ENCODE measurements at places on chromosomes 16 and 17. TPM values are rescaled to one million over a fixed set of nuclear protein-coding genes. Genes with fewer than 3 reads are reported as not detected.

MLLT6 gene
- total RNA-seq = 25.0 TPM

- DNase-seq = no peak
These were observed 39.0 kb downstream of the ADCY9 start for GRCh38 chr16:4077174-4077649.

IKZF3 gene
- not detected for total RNA-seq

- no peak for DNase-seq
These were observed 419.6 kb downstream of the NPIPA7 start for GRCh38 chr16:16798504-16798903.

- DNase-seq = no peak
These were observed 4.7 kb upstream of the GRIN2C start for GRCh38 chr17:74864297-74864865.

DNA sequence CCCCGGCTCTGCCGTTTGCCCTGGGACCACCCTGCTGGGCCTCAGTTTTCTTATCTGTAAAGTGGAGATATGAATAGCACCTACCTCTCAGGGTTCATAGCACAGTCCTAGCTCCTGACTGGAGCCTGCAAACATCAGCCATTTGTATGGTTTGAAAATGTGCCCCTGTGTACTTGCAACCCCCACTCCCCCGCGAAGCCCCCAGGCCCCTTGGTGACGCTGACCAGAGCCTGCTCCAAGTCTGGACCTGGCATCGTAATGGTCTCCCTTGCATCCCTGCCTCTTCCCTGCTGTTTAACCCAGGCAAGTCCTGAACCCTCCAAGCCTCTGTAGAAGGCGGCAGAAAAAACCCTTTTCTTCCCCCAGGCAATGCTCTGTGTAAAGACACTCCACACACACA is 128.0 kb downstream of the IRF8 start:
- no peak for DNase-seq

GRCh38 chr17:31559584-31560501 is 168.4 kb downstream of the RAB11FIP4 start:
- no peak for DNase-seq

GRCh38 chr16:8644211-8645140 is 23.0 kb downstream of the METTL22 start:
- no peak for DNase-seq

DNA sequence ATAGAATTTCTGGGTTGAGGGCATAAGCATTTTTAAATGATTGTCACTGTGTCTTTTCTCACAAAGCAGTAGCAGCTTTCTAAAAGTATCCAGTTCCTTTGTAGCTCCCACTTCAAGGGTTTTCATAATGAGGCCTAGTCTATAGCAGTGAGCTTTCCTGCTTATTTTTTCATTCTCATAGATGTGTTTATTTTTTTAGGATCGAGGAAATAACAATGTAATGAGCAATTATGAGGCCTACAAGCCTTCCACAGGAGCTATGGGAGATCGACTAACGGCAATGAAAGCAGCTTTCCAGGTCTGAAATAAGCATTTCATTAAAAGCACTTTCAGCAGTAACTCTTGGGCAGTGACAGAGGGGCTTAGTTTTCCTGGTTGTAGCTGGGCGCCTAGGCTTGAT is 10.6 kb upstream of the PSMC5 start:
- DNase-seq = no peak

UTS2R gene
- not detected for total RNA-seq

DNA sequence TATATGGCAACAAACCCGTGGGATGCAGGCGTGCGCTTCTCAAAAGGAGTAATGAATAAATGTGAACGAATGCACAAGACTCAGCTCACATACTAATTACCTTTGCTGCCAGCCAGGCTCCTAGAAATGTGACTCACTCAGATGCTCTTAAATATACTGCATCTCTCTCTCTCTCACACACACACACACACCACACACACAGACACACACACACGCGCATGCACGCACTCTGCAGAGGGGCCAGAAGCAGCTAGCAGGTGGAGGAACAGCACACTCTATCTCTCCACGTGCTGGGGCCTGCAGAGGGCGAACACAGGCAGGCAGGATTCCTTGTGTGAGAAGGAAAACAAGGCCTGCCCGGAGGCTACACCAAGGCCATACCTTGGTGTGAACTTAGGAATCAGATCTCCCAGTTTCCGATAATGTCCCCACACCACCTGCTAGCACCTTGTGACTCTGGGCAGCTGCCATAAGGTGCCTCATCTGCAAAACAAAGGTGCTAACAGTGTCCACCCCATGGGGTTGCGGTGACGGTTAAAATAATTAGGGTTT is 5.3 kb downstream of the GPRC5B start:
- no peak for DNase-seq

DNA sequence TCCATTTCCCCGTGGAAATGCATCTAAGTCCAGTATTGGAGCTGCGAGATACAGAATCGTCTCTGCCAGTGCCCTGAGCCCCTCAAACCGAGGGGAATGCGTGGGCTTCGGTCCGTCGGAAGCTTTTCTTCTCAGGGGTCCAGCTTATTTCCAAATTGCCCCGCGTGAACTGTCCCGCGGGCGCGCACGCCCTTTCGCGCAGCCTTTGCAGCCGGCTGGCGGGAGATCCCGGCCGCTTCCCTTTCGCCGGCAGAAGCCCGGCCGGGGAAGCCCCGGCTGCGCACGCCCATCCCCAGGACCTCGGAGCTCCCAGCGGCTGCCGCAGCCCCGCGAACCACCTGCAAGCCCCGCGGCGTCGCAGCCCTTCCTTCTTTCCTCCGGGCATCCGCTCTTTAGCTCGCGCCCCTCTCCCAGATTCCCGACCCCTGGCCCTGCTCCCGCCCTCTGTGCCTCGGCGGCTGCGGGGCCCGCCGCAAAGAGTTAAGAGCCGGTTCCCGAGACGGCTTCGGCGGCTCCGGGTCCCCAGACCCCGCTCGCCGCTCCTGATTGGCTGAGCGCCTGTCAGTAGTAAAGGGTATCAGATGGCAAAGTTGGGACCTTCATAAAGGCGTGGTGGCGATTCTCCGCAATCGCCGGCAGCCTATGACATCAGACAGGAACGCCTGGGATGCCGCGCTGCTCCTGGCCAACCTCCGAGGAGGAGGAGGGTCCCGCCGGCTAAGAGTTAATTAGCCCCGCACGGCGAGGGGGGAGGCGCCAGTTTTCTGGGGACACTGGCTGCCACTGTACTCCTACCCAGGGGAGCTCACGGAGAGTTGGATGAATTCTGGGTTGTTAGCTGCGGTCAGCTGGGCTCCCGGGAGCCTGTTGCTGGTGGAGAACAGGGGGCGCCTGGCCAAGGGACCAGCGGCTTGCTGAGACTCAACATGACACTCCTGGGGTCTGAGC is at the start of gene MYOCD:
TSS of gene MYOCD (plus strand) at position 628 of the 948 bp plus-strand sequence. CDS start at position 927, 299 bp downstream.
- DNase-seq = no peak

- no peak for DNase-seq
These were observed 2.8 kb downstream of the SHMT1 start for GRCh38 chr17:18360518-18360917.

GRCh38 chr16:13104772-13105171 is 203.4 kb downstream of the SHISA9 start:
- no peak for DNase-seq

HS3ST6 gene
- total RNA-seq = not detected

TBC1D3D gene
- total RNA-seq = not detected

GRCh38 chr17:33982909-33983308 is 272.2 kb upstream of the CCL2 start:
- DNase-seq = no peak

KRT24 gene
- not detected for total RNA-seq

DNA sequence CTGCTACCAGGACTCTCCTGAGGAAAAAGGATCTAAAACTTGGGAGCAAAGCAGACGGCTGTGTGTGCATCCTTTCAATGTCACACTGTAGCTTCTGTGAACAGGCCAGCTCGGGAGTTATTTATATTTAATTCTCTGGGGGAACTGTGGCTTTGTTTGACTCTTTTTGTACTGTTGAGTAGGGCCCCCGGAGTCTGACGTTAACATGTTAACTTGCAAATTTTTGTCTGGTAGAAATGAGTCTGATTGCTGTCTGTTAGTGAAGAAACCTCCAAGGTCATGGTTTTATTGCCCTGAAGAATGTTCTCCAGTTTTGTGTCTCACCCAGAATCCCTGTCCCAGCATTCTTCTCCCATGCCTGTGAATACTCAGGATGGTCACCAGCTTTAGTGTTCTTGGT is 14.2 kb upstream of the KCNG4 start:
- DNase-seq = no peak

TBC1D3 gene
- total RNA-seq = not detected

DNA sequence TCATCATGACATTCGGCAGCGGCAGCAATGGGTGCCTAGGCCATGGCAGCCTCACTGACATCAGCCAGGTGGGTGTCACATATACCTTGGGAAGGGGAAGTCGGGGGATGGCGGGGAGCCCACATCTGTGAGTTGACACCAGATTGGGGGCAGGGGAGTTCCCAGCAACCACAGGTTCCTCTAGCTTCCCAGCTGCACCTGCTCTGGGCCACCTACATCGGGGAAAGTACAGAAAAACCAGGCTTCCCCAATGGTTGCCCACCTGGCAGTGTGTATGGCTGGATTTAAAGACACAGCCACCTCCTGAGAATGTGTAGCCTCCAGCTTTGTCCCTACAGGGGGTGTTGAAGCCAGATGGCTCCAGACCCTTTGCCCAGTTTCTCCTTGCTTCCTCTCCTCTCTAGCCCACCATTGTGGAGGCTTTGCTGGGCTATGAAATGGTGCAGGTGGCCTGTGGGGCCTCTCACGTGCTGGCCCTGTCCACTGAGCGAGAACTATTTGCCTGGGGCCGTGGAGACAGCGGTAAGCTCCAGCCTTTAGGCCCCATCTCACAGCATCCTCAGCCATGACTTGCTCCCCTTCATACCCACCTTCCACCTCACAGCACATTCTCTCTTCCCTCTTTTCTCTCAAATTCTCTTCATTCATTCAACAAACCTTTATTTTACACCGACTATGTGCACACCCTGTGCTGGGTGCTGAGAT is 5.0 kb upstream of the TRAF4 start:
- DNase-seq = no peak

- DNase-seq = no peak
These were observed 120.6 kb downstream of the COPRS start for GRCh38 chr17:31738488-31738887.

- peak; percentile 43 for DNase-seq
These were observed 30.9 kb upstream of the CLEC18B start for GRCh38 chr16:74451951-74452758.

GRCh38 chr16:57091975-57092785 is at the start of gene CPNE2:
CPNE2 (plus strand) TSS chr16:57092583; CDS start chr16:57110743, 18,160 bp downstream.
- no peak for DNase-seq

VMP1 gene
- total RNA-seq = 232 TPM

ATP6V0C gene
- total RNA-seq = 32.4 TPM

DNA sequence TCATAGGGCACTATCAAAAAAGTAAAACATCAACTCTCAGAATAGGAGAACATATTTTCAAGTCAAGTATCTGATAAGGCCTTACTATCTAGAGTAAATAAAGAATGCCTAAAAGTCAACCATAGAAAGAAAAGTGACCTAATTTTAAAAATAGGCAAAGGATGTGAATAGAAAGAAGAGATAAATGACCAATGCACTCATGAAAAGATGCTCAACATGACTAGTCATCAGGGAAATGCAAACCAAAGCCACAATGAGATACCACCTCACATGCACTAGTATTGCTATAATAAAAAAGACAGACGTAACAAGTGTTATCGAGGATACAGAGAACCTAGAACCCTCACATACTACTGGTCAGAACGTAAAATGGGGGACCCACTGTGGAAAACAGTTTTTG is 90.8 kb downstream of the DYNLRB2 start:
- no peak for DNase-seq

DNA sequence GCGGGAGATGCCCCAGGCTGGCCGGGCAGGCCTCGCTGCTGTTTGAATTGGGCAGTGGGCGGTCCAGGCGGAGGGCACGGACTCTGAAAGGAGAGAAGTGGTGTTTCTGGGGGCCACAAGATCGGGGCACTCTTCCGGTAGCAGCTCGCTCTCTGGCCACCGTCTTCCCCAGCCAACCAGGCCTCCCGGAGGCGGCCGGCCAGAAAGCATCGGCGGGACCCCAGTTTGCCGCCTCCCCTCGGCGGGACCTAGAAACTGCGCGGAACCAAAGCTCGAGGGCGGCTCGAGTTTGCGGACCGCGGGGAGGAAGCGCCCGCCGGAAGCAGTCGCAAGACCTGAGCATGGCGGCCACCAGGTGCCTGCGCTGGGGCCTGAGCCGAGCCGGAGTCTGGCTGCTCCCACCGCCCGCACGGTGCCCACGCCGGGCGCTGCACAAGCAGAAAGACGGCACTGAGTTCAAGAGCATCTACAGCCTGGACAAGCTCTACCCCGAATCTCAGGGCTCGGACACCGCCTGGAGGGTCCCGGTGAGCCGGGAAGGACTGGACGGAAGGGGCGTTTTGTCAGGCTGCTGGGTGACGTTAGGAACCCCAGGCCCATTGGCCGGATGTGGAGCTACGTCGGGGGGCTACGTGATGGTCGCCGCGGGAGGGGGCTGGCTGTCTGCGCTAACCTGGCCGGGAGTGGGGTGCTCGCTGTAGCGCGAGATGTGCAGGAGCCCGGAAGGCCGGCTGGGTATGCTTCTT is at the start of gene MRPL58:
TSS of gene MRPL58 (plus strand) at position 325 of the 746 bp plus-strand sequence. CDS start at position 342, 17 bp downstream.
- DNase-seq = no peak

- no peak for DNase-seq
These were observed 479 bp downstream of the ITGA3 start for GRCh38 chr17:50056217-50056960.

- no peak for DNase-seq
These were observed 34.2 kb downstream of the TTC19 start for GRCh38 chr17:16033729-16034349.

- no peak for DNase-seq
These were observed 35.3 kb downstream of the TMEM132E start for GRCh38 chr17:34614698-34615097.

DNA sequence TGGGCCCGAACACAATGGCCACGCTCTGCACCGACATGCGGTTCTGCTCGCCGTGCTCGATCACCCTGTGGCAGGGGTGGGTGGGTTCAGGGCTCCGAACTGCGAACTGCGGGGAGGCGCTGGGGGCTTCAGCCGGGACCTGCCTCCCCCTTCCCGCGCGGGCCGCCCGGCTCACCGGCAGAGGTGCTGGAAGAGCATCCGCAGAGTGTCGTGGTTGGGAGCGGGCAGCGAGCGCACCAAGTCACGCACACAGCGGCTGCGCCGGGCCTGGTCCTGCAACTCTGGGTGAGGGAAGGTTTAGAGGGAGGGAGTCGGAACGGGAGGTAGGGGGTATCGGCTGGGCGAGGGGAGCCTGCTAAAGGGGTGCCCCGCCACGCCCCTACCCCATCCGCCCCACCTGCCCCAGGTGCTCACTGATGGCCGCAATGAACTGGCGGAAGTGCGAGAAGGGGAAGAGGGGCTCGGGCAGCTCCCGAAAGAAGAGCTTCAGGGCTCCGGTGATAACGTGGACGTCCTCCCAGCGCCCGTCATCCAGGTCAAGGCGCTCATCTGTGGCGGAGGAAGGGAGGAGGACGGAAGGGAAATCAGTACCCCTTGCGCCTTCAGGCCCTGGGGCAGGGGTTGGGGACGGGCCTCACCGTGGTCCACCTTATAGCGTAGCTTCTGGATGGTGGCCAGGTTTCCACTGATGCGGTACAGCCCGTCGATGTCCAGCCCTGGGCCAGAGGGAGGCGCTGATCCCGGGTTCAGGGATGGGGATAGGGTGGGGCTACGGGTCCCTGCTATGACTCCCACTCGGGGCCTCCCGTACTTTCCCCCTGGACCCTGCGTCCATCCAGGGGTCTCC is 36.9 kb downstream of the ARHGAP27 start:
- no peak for DNase-seq
